Posterior cingulate gyrus (tissue), 11 donors: ENCODE measurements at places on chromosomes 7 and 10.

GRCh38 chr10:68231817-68232251, at the start of gene ATOH7:
ATOH7 (minus strand) TSS chr10:68232113; CDS start chr10:68231677, 436 bp downstream.
- no peak for DNase-seq

DNA sequence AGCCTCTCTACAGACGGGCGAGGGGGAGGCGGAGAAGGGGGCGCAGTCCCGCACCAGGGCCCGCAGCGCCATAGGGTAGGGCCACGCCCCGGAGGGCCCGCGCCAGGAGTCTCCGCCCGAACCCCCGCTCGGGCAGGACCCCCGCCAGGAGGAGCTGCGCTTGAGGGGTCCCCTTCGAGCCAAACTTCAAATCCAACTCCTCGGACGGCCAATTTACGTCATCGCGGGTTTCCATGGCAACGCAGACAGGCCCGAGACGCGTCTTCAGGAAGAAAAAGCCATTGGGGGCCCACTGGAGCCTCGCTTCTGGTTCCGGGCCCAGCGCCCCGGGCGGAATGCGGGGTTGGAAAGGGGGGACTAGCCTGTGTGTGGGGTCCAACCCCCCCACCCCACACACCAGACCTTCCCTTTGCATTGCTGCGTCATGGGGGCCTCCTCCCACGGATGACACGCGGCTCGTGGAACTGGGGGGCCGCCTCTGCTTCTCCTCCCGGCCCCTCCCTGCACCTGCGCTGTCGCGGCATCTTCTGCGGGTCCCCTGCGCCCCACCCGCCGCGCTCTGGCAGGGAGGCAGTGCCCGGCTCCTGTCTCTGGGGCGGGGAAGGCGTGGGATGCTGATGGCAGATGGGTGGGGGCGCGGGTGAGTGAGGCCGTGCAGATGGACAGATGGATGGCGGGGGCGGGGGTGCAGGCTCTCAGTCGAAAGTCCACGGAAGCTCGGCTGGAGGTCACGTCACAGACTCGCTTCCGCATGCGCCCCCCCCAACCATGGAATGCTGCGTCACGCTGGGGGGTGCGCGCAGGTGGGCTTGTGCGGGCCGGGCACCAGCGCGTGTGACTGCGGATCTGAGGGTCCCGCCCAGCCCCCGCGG, 1.2 kb downstream of the CALY start:
- peak; percentile 96 for DNase-seq

DNA sequence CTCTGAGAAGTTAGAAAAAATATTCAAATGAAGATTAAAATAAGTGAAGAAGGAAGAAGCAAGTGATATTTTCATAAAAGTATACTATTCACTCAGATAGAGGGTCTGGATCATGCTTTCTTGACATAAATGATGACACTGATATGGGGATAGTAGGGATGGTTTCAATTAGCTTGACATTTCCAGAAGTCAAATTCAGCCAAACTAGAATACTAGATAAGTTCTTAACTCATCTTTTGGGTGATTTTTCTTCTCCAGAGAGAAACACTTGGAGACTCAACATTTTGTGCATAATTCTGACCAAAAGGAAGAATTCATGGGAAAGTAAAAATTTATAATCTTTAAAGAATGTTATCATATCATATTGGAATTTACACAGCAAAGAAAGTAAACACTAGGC, 152.0 kb upstream of the LRGUK start:
- no peak for DNase-seq

- DNase-seq, result no peak
Observed at GRCh38 chr7:137886746-137887145, 40.0 kb upstream of the DGKI start.

GRCh38 chr10:5443429-5443828, 31.1 kb downstream of the NET1 start:
- DNase-seq, result no peak

DNA sequence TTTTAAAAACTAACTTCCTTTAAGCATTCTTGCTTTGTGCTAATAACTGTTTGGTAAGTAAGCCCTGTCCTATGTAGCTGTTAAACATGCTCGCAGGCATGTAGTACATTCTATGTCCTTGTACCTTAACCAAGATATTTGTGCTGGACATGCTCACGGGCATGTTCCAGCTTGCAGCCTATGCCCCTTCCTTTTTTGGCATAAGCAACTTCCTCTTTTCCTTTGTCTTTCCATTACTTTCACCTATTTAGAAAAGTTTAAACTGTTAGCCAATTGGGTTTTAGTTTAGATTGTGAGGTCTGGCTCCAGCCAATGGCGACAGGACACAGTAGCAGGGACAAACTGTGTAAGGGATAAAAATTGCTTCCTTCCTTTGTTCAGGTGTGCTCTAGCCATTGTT, 14.4 kb upstream of the APBB1IP start:
- DNase-seq, result no peak

DNA sequence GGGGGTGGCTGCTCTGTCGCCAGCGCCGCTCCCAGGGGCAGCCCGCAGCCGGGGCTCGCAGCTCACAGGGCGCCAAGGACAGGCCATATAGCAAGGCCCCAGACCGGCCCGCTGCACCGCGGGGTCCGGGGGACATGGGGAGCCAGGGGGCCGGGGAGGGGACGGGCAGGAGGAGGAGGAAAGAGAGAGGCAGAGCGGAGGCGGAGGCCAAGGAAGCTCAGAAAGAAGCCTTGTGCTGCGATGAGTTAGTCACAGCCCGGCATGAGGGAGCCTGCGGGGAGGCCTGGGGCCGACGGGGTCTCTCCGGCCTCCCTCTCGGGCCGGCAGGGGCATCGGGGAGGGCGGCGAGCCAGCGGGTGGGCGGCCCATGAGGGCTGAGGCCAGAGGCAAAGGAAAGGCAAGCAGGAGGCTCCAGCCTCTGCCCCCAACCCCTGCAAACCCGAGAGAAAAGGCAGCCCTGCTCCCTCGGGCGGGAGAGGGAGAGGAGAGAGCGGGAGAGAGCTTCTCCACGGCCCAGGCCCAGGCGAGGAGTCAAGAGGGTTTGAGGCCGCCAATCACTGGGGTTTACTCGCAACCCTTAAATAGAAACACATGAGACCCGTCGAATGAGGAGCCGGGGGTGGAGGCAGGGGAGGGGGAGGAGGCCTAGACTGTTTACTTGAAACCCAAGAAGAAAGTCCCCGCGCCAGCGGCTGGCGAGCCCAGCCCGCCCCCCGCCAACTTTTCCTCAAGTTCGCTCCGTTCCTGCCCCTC, 167.9 kb downstream of the NEURL1 start:
- peak; percentile 80 for DNase-seq

- DNase-seq, result no peak
Observed at GRCh38 chr7:50310361-50310760, 5.8 kb downstream of the IKZF1 start.

- no peak for DNase-seq
Observed at GRCh38 chr7:157984423-157985163, 603.0 kb downstream of the PTPRN2 start.

DNA sequence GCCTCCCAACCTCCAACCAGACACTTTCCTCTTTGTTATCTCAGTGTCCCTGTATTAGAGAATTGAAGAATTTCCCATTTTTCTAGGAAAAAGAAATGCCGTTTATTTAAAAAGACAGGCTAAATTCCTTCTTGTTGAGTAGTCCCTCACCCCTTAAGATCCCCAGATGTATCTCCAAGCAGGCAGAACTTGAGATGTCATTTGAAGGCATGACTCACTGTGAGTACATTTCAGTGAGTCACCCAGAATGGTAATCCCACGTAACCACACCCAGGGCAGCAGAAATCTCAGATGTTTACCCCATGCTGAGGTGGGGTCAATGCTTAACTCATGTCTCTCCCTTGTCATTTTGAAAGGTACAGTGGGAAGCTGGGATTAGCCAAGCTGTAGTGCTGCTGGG, 4.4 kb downstream of the ZNF655 start:
- no peak for DNase-seq

- no peak for DNase-seq
Observed at GRCh38 chr7:44789990-44790389, 6.5 kb upstream of the PPIA start.

DNA sequence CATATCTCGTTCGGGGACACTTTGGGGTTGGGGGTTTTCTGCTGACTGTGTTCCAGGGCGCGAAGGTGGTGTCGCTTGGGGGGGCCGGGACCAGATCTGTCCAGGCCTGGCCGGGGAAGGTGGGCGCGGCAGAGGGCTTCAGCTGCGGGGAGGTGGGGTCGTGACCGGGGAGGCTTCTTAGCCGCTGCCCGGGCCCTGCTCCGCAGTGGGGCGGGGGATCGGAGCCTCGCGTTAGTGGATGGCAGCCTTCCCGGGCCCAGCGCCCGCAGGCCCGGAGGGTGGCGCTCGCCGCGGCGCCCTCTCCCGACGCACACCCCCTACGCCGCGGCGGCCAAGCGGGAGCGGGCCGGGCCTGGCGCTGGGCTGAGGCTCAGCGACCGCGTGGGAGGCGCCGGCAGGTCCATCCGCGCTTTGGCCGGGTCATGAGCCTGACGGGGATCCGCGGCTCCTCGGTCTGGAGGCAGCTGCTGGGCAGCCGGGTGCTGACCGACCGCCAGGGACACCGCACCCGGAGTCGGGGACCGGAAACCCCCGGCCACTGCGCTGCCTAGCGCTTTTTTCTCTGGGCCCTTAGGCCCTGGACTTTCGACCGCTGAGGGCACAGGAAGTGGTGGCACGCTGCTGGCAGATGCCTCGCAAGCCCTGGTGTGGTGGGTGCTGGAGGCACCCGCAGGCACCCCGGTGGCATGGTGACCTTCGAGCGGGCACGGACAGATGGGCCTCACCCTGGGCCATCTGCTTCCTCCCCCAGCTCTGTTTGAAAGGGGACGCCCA, 1.2 kb downstream of the AGAP3 start:
- DNase-seq, result peak; percentile 86

DNA sequence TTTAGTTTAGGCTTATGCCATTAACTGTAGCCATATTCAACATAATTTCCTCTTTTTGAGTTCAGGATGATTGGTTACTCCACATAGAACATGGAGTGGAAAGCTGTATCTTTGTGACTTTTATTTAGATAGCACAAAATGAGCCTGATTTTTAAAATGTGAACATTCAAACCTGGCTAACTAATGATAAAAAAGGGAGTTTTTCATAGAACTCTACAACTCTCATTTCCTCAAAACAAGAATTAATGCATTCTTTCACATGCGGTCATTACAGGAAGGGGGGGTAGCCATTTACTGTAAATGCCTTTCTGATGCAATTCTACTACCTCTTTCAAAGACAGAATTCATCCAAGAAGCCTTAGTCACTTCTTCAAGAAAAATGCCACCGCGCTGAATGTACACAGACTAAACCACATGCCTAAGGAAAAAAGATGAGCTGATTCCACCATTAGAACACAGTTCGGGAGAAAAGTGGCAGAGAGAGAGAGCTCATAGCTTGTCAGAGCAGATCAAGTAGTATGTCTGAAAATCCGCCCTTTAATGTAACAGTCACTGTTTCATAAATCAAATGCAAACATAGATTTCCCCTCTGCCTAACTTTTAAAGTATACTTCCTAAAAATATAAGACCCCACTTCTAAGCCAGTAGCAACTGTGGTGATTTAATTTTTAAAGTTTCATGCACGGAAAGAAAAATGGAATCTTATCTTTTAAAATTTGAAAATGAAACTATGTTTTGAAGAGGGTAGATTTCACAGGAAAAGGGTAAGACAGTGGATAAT, 226.4 kb upstream of the KLF14 start:
- no peak for DNase-seq

DNA sequence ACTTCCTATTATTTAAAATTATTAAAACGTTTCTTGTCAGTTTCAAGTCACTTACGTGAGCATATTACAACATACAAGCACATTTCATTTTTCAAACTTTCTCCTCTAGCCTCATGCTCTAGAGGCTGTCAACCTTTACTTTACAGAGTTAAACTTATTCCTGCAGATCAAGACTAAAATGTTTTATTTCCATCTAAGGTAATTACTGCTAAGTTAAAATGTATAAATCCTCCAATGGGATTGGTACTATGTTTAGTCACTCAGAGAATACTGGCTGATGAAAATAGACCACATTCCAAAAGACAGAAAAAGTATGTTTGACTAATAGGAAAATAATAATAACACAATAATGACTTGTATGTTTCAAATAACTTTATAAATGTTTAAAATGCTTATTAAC, 8.4 kb upstream of the TRDMT1 start:
- no peak for DNase-seq

- DNase-seq, result no peak
Observed at GRCh38 chr7:93039786-93040185, 78.0 kb downstream of the SAMD9 start.

DNA sequence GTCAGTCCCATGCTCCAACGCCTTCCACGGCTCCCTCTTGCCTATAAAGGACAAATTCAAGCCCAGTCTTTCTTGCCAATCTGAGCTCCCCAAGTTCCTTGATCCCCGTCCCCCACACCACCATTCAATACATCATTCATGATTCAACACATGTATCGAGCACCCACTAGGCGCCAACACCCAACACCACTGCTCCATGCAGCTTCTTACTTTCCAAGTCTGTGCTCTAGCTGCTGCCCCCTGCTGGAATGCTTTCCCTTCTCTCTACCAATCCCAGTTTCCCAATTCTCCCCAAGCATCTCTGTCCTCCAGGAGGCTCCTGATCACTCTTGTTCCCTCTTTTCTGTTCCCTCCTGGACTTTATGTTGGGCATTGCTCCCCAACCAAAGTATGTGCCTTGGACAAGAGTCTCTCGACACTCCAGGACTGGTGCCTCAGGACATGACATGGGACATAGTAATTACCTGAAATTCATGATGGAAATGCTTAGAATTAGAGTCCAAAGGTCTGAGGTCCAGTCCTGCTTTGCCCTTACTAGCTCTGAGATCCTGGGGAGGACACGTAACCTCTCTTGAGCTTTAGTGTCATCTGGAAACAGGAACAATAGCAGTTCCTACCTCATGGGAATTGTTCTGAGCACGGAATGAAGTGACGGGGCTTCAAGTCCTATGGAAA, 172.7 kb downstream of the NEURL1 start:
- DNase-seq, result no peak

DNA sequence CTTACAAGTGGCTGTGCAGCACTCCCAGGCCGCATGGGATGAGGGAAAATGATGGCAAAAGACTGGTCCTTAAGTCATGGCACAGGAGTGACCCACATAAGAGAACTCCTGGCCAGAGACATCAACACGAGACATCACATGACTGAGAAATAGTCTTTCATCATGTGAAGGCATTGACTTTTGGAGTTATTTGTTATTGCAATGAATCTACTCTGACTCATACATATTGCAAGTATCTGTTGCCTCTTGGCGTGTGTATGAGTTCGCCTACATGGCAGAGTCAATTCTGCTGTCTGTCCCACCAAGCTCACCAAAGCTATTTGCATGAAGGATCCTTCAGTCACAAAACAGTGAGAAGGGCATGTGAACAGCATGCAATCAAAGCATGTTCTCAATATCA, 59.7 kb upstream of the HABP2 start:
- no peak for DNase-seq

GRCh38 chr7:26507108-26507987, 215.7 kb downstream of the SNX10 start:
- DNase-seq, result no peak

- DNase-seq, result peak; percentile 74
Observed at GRCh38 chr10:103473261-103473671, 5.8 kb downstream of the CALHM3 start.
